Hindlimb muscle (tissue), 1 donor: ENCODE measurements at places on chromosomes 16 and 17.

DNA sequence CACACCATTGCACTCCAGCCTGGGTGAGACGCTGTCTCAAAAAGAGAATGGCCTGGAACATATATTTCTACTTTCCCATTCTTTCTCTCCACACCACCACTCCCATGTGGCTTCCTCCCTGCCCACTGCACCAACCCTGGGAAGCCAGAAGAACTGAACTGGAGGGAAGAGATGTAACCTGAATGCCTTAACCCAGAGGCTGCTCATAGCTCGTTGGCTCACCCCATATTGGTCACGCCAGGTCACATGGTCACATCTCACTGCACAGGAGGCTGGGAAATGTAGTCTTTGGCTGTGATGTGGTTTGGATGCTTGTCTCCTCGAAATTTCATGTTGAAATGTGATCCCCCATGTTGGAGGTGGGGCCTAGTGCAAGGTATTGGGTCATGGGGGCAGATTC lies 5.9 kb upstream of the DNAH17 start:
- no peak for DNase-seq

DNA sequence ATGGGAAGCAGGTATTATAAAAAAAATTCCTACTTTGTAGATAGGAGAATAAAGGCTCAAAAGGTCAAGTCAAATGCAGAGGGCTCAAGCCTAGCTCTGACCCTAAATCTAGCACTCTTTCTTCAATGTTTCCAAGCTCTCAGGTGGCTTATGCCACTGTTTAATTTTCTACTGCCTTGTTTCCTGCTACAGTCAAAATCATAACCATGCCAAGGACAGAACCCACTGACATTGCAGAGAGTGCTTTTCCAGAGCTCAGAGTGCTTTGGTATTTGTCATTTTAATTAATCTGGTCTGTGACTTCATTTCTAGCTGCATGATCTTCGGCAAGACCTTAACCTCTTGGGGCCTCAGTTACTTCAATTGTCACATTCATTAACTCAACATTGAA lies 344.7 kb downstream of the CA10 start:
- DNase-seq: no peak

- no peak for DNase-seq
Observed at GRCh38 chr16:77014441-77014840, 176.5 kb upstream of the MON1B start.

GRCh38 chr17:28194382-28194781 lies 124.6 kb upstream of the TMEM97 start:
- no peak for DNase-seq

- no peak for DNase-seq
Observed at GRCh38 chr17:49456183-49456965, 38.7 kb upstream of the NGFR start.
